ENCODE measurements at places on chromosomes 11 and 22.

DNA sequence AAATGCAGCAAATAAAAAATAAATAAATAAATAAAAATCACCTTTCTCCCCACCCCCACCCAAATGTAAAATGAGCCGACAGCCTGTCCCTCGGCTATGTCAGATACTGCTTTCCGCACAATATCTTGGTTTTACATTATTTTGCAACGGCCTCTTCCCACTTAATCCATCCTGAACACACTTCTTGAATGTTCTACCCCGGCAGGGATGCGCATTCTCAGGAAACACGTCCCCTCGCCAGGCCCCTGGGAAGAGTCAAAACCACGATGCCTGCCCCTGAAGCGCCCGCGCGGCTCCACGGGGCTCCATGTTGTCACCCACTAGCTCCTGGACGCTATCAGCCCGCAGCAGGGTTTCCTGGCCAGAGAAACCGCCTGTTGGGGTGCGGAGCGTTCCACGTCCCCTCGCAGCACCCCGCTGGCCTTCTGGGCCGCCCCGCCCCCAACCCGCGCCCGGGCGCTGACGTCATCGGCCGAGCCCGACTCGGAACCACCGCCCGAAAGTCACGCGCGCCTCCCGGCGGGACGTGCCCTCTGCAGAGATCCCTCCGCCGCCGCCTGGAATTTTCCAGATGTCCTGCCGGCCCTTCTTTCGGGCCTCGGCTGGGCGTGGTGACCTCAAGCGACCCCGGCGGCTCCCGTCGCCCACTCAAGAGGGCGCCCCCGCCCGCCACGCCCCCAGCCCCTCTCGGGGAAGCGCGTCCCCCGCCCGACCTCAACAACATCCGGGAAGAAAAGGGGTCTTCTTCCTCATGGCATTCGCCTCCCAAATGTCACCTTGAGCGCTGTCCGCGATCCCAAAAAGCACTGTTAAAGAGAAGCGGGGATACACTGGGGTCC lies 585 bp upstream of the NEAT1 start:
- peak; percentile 98 for DNase-seq

DNA sequence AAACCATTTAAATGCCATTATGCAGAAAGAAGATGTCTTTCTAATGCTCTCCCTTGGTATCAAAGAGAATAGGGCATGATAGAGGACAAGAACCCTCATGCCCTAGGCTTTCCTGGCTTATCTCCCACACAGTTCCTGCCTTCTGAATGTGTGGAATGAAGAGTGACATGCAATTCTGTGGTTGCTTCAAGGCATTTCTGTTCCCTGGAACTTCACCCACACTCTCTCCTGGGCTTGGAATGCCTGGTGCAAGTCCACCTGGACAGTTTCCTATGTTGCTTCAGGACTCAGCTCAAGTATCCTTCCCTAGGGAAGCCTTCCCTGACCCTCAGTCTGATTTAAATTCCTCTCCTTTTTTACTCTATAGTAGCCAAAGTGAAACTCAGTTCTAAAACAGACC lies 53.8 kb upstream of the DRD2 start:
- no peak for DNase-seq

DNA sequence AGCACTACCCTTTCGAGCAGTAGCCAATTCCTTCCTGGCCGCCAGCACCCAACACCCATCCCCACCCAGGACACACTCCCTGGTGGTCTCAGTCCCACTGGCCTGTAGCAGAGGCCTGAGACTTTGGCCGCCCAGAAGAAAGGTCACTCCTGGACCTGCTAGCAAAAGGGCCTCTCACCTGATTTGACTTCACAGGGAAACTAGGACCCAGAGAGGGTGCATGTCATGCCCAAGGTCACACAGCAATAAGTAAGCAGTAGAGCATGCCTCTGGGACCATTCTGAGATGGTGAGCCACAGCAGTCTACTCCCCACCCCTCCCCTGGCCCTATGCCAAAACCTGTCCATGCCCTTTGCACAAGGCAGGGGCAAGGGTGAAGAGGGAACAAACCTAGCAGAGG lies 7.3 kb downstream of the ARRB1 start:
- no peak for DNase-seq

- no peak for DNase-seq
Measured at GRCh38 chr11:6650980-6651379, 4.6 kb downstream of the DCHS1 start.

GRCh38 chr11:2883979-2884815 lies 1.4 kb downstream of the CDKN1C start:
- no peak for DNase-seq

- DNase-seq, result no peak
Measured at GRCh38 chr11:57874981-57875380, 113.4 kb downstream of the CTNND1 start.

DNA sequence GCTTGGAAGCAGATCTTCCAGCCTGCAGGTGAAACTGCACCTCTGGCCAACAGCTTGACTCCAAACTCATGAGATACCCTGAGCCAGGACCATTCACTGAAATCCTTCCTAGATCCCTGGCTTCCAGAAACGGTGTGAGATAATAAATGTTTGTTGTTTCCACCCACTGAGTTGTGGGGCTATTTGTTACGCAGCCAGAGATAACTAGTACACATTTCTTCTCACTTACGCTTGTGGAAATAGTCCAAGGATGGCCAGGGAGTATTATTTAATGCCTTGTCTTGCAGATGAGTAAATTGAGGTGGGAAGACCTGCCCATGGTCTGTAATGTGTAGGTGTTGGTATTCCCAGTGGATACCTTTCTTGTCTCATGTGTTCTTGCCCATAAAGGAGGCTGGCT lies 76.0 kb upstream of the CRYBB3 start:
- no peak for DNase-seq

GRCh38 chr11:2097356-2097997 lies 41.7 kb downstream of the IGF2 start:
- DNase-seq, result no peak

GRCh38 chr22:26974914-26975803 lies 317.8 kb downstream of the MIAT start:
- DNase-seq, result no peak

DNA sequence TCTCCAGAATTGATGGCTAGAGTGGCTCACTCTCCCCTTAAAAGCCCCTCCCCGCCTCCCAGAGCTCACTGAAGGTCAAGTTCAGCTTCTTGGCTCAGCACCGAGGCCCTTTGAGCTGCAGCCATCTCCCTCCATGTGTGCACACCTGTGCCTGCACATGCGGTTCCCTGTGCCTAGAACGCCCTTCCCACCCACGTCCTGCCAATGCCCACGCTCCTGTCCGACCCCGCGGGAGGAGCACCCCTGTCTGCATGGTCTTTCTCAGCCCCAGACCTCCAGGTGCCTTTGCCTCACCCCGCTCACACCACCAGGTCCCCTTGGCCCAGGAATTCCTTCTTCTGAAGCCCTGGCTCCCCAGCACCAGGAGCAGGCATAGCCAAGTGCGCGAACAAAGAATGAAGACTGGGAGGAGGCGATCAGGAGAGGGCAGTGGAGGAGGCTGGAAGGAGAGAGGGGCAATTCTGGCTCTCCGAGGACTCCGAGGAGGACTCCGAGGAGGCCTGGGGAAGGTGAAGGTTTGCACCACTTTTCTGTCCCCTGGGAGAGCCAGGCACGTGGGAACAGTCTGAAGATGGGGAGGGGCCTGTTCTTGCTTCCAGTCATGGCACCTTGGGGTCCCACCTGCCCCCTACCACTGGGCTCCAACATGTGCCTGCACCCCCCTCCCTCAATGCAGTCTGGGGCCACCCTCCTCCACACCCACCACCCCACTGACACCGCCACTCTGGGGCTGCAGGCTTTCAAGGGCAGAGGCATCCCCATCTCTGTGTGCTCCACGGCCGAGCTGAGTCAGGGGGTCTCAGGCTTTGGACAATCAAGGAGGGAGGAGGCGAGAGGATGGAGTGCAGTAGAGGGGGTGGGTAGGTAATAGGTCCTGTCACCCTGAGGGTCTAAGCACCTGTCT lies 17.7 kb downstream of the IGF2 start:
- no peak for DNase-seq

GRCh38 chr11:5933116-5933515 lies 8.9 kb upstream of the OR56A3 start:
- no peak for DNase-seq

- no peak for DNase-seq
Measured at GRCh38 chr11:104090767-104091166, 54.3 kb downstream of the DDI1 start.

DNA sequence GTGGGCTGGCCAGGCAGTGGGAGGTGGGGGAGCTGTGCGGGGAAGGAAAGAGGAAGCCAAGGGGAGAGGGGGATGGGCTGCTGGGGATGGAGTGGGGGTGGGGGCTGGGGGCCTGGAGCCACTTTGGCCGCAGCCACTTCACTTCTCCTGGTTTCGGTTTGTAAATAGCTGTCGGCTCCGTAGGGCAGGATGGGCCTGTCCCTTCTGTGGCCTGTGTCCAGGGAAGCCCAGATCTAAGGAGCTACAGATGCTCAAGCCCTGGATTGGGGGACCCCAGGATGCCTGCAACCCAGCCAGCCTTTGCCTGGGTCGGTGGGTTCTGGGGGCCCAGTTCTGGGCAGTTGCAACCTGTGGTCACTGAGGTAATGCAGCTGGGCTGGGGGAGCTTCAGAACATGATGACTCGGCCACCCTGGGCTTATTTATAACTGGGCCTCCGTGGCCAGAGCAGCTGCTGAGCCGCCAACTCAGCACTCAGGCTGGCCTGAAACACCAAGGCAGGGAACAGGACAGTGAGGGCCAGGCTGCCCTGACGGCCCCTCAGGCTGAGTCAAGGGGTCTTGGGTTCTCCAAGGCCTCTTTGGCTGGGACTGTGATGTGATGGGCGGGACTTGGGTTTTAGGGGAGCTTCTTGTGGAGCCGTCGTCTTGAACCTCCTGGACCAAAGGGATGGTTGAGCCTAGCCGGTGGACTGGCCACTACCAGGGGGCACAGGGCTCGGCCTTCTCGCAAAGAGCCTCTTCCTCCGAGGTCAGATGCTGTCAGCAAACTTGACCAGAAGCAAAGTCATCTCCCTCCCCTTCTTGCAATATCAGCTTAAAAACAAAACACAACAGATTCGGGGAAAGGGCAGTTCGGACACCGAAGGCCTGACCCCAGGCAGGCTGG lies 15.0 kb upstream of the SLC39A13 start:
- DNase-seq, result no peak

DNA sequence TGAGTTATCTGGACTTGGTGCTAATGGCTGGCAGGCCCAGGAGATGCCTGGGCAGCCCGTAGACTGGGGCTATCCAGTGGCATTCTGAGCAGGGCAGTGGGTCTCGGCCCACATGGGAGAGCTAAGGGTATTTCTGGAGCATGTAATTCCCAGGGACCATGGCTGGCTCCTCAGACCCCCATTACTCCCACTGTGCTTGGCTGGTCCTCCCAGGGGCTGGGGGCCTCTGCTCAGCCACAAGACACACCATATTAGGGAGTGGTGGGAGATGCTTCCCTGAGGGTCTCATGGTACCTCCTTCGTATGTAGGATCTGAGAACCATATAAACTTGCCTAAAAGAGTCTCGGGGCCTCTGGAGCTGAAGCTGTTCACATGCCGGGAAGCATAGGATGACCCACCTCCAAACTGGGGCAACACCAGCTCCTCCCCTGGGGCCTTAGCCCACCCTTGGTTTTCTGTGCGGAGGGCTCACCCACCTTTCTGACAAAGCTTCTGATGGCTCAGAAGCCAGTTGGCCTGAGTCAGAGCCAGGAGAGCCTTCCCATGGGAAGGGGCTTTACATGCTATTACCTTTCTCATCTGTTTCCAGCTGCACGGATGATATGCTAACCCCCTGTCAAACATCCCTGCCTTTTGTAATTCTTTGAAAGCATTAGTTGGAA lies 9.5 kb upstream of the FTH1 start:
- no peak for DNase-seq

- DNase-seq, result no peak
Measured at GRCh38 chr11:35610631-35611030, 7.6 kb upstream of the FJX1 start.

- DNase-seq, result no peak
Measured at GRCh38 chr11:35412285-35412684, 7.1 kb downstream of the SLC1A2 start.

DNA sequence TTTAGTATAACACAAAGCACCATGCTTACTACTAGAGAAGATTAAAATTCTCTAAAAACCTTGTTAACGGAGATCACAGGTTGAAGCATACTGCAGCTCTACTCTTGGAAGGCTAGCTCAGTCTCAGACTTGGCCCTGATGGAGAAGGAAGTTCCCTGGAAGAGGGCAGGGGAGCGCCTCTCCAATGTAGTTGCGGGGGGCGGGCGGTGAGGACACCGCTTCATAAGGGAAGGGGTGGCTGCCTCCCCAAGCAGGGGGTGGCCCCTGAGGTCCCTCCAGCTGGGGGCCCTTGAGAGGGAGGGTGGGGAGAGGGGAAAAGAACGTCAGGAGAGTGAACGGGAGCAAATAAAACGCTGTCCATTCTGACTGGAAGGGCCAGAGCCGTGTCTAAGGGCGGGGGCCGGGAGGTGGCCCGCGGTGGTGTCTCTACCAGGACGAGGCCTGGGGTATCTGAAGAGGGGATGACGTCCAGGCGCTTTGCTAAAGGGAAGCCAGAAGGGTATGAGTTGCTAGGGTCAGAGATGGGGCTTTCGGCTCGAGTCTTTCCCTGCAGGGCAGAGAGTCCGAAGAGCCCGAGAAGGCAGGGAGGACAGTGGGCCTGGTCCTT lies 553 bp upstream of the USP47 start:
- no peak for DNase-seq

DNA sequence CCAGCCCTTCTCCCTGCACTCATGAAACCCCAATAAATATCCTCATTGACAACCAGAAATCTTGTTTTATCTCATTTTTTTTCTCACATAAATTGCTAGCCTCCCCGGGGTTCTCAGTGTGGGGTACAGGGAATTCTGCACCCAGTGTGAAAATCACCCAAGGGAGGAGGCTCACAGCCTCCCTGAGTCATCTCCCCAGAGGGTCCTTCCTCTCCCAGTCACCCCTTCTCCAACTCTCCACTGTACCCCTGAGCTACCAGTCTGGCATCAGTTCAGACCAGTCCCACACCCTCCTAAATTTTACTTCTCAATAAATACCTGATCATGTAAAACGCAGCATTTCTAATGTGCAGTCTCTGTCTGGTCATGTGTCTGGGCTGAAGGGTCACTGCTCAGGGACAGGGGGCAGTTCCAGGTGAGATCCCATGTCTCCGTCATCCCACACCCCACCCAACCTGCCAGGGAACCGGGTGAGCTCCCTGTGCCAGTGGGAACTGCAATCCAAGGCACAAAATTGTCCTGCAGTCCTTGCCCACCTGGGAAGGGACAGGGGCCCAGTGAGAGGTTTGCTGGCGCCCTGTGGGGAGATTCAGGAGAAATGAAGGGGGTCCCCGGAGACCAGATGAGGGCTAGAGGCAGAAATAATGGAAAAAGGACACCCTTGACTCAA lies 8.3 kb downstream of the IGLL5 start:
- DNase-seq, result no peak

DNA sequence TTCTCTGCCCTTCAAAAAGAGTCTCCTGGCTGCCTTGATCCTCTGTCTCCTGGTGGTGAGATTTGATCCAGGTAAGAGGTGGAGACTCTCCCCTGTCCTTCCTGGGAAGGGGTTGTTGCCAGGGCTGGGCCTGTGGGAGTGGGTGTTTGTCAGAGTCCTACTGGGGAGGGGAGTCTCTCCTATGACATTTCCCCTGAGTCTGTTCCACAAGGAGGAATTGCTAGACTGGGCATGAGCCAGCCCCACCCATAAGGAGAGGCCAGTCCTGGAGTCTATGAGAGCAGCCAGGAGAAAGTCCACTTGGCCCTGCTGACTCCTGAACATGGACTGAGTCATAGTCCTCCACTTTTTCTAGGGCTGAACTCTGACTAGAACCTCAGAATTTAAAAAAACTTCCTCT lies 7.4 kb downstream of the PEX26 start:
- no peak for DNase-seq

GRCh38 chr22:33687464-33687863 lies 232.8 kb downstream of the LARGE1 start:
- DNase-seq, result no peak

- no peak for DNase-seq
Measured at GRCh38 chr11:107139396-107139795, 121.1 kb upstream of the GUCY1A2 start.

GRCh38 chr11:12827929-12828812 lies 153.9 kb downstream of the TEAD1 start:
- DNase-seq, result no peak

Data from activated CD4-positive, alpha-beta T cell treated with anti-CD3 and anti-CD28 coated beads, Interleukin-2, amount 50 U/mL, for 48 hours (primary cell).